NAMALWA (cell line): ENCODE measurements at places on chromosomes 7 and 10.

GRCh38 chr7:130896898-130897514, 163.0 kb upstream of the KLF14 start:
- DNase-seq = peak; percentile 92

DNA sequence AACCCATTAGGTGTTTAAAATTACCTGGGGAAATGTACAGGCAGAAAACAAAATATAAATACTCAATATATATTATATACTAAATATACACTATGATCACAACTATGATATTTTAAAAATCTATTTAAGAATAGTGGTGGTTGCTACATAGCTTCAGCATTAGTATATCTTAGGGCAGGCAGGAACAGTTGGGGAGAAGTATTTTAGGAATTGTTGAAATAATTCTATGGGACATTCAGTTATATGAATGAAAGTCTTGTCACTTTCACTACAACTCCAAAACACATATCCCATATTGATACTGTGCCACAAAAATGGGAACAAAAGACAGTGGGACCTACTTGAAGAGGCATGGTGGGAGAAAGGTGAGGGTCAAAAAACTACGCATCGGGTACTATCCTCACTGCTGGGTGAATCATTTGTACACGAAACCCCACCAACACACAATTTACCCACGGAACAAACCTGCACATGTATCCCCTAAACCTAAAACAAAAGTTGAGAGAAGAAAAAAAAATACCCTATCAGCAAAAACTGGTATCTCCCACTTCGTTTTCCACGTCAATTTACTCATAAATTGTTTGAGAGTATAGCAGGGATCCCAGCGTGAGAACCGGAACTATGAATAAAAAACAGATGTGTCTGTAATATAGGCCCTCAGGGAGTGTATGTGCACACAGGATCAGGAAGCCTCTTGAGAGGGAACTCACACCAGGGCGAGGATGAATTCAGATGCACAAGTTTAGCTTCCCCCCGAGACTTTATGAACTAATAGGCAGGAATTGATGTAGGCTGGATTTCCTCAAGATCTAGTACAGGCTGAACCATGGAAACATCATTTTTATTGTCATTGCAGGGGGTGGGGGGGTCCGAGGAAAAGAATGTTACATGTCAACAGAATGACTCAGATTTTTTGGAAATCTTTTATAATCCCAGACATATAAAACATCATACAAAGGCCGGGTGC, 16.2 kb downstream of the SLC16A12 start:
- DNase-seq = no peak

DNA sequence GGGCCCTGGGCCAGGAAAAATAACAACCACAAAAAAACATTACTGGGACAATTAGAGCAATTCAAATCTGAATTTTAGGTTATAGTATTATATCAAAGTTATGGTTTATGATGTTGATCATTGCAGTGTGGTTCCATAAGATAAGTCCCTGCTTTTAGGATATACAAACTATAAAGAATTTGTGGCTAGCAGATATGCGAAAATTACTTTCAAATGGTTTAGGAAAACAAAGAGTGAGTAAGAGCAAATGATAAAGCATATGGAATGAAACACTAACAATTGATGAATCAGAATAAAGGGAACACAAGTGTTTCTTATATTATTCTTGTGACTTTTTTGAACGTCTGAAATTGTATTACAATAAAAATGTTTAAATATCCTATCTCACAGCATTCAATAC, 64.4 kb upstream of the HECTD2 start:
- no peak for DNase-seq

DNA sequence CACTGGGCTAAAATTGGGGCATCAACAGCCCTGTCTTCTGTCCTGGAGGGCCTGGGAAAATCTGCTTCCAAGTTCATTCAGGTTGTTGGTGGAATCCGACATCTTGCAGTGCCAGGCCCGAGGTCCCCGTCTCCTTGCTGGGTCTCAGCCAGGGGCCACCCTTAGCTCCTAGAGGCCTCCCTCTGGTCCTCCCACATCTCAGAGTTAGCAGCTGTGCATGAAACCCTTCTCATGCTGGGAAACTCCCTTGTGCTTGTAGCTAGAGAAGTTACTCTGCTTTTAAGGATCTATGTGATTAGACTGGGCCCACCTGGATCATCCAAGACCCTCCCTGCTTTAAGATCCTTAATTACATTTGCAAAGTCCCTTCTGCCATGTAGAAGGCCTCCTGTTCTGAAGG, 15.3 kb downstream of the HIP1 start:
- DNase-seq = no peak

GRCh38 chr7:66769833-66770512, 29.4 kb downstream of the RABGEF1 start:
- DNase-seq = no peak
